ENCODE measurements at places on chromosomes 3 and 15.

GRCh38 chr3:88298189-88298588 lies 148.4 kb downstream of the C3orf38 start:
- no peak for DNase-seq

DNA sequence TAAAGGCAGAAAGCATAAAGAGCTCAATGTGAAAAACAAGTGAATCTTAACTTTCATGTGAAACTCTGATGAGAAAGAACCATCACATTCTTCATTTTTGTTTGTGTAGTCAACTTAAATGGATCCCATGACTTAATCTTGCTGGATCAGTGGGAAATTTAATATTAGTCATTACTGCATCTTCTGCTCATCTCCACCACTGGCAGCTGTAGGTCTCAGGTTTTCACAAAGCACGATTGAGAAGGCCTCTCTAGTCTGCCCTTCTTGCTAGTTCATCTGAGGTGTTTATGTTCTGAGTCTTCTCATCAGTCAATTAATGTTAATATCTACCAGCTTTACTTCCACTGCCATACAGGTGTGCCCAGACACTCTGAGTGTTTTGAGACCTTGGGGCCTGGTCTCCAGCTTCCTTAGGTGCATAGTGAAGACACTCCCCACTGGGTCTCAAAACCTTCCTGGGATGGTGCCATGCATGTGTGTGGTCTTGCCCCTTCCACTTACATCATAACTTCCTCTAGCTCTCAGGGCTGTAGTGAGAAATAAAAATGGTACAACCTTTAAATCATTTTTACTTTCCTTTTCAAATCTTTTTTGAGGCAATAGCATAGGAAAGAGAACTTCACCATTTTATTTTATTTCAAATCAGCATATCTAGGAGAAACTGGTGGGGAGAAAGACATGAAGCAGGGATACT lies 421.6 kb upstream of the CBLB start:
- DNase-seq: no peak

- DNase-seq: no peak
These were observed 108.9 kb upstream of the TRIM42 start for GRCh38 chr3:140568842-140569520.

- DNase-seq: no peak
These were observed 93.7 kb downstream of the FRMD4B start for GRCh38 chr3:69292185-69292584.

GRCh38 chr3:52183786-52184445 lies 14.0 kb upstream of the ALAS1 start:
- no peak for DNase-seq

- no peak for DNase-seq
These were observed 195.2 kb upstream of the MCTP2 start for GRCh38 chr15:94036156-94036555.

DNA sequence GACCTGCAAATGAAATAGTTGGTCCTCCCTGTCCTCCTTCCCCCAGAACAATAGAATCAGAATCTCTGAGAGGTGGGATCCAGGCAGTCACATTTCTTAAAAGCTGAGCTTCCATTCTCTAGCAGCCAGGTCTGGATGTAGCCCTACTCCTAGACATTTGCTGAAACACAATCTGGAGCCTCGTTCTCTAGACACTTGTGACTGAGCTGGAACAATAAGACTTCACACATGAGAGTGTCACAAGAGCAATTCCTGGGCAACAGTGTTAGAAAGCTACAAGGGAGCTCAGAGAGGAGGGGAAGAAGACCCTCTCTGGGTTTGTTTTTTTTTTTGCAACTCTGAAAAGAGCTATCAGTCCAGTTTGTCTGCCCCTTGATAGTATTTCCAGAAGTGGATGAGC lies 14.5 kb downstream of the CORO2B start:
- DNase-seq: no peak

GRCh38 chr15:43429687-43430086 lies 58.8 kb downstream of the TUBGCP4 start:
- DNase-seq: no peak

- DNase-seq: no peak
These were observed 27.8 kb downstream of the SPTSSB start for GRCh38 chr3:161343540-161343939.
